ENCODE measurements at places on chromosomes 7 and 10.

GRCh38 chr7:12504149-12504548 lies 66.4 kb upstream of the SCIN start:
- DNase-seq = no peak

DNA sequence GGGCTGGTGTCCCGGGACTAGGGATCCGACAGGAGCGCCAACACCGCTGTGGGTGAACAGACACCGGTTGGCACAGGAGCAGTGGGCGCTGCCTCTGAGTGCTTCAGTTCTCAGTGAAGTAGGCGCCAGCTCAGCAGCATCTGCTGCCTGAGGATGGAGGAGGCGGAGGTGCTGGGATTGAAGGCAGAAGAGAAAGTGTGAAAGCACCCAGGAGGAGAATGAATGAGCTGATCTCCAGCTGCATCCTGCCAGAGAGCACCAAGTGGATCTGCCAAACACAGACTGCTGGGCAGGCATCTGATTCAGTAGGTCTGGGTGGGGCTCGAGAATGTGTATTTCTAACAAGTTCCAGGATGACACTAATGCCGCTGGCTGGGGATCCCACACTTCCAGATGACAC lies 74.5 kb downstream of the LANCL2 start:
- no peak for DNase-seq

DNA sequence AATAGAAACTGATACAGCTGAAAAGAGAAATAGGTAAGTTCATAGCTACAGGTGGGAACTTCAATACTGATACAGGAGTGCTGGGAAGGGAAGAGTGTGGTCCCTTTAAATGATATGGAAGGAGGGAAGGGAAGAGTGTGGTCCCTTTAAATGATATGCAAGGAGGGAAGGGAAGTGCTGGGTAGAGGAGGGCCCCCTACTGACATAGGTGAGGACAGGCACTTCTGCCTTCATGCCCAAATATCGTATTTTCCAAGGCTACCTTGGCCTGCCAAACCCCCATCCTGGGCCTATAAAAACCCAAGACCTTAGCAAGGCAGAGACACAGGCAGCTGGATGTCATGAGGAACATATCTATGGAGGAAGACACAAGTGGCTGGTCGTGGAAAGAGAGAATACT lies 92.3 kb downstream of the MAGI2 start:
- DNase-seq = no peak

GRCh38 chr7:118793582-118793981 lies 569.1 kb downstream of the ANKRD7 start:
- DNase-seq = no peak

- DNase-seq = no peak
Measured at GRCh38 chr10:130038019-130038555, 72.5 kb downstream of the C10orf143 start.

DNA sequence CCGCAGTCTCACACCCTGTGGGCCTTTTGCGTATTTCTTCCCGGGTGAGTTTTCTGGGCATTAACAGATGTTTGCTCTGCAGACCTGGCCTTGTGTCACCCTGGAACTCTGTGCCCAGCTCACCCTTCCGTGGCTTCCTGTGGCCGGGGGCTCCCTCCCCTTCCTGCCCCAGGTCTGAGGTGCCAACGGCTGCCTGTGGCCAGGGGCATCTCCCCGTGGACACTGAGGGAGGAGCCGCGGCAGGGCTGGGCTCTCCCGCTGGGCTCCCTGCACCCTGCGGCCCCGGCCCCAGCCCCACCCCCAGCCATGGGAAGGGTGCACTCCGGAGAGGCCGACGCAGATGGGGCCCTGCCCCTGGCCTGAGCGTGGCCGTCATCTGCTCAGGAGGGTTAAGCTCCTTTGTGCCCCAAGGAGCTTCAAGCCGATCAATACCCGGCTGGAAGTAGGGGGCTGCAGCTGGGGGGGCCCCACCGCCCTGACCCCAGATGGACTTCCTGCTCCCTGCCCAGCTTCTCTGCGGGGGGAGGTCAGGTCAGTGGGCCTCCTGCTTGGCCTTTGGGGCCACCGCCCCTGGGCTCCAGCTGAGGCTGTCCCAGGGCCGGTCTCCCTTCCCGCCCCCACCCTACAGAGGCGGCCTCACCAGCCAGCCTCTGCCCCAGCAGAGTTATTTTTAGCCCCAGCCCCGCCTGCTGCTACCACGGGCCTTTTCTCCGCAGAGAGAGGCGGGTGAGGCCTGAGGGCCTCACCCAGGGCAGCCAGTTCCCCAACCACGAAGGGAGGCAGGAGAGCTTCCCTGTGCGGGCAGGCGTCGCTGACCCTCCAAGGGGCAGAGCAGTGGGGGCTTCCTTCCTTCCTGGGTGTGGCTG lies 24.2 kb downstream of the PWWP2B start:
- DNase-seq = peak; percentile 94

DNA sequence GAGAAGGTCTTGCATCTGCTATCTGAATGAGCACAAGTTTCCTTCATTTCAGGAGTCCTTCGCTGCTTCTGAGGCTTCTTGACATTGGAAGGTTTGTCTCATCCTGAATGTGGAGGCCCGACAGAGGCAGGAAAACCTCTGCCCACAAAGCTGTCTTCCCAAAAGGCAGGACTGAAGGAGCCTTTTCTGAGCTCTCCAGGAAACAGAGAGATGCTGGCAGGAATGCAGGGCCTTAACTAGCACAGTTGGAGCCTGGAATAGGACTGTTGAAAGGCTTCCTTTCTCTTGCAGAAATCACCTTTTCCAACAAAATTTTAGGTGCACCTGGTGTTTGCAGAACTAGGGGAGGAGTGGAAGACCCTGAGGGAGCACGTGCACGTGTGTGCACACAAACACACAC lies 637.4 kb upstream of the MKI67 start:
- DNase-seq = no peak

DNA sequence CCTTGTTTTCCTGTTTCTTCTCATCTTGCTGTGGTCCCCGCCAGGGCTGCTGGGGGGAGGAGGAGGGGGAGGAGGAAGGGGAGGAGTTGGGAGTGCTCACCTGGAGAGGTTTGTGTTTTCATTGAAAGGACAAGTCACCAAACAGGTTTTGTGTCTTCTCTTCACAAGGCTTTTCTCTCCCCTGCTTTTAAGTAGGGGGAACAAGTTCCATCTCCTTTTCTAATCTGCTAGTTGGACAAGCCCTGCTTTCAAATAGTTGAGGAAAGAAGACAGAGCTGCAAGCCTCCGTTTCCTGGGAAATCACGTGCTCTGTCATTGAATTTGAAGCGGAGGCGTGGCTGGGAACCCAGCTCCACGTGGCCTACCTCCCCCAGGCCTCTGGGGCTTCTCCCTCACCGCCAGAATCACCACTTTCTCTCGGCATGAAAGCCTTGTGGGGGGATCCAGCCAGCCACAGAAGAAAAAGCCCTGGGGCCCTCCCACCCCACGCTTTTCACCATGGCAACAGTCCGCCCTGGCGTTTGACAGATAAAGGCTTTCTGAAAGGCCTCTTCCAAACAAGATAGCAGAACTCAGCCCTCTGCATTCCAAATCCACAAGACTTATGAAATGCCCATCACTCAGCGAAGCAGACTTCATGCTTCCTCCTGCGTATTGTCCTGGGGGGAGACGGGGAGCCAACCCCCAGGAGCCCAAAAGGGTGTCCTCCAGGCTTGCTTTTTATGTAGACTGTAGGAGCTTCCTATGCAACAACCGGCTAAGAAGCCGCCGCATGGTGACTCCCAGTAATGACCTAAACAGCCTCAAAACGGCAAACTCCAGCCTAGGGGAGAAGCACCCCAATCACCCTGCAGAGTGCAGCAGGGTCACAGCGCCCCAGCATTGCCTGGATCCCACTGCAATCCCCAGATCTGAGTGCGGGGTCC lies 51.7 kb downstream of the PROSER2 start:
- peak; percentile 90 for DNase-seq

DNA sequence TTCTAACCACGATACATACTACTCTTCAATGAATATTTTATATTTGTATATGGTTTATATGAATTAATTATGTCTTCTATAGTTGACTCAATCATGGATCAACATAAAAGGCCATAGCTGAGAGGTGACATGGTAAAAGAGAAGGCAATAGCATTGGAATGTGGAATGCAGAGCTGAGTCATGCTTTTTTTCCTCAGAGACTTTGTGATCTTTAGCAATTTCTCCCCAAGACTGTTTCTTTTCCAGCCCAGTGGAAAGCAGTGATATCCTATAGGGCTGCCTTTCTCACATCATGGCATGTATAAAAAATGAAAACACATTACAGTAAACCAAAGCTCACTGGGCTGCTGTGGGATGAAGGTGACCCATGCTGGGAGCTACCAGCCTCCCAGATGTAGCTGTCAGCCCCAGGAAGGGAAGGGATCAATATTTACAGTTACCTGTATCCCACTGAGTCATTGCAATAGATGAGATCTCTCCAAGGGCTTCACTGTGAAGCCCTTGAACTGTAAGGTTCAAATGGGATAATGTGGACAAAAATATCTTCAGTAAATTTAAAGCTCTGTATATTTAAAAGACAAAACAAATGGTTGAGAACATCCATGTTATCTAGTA lies 30.2 kb downstream of the SLC39A12 start:
- DNase-seq = no peak

- no peak for DNase-seq
Measured at GRCh38 chr7:154858836-154859537, 143.9 kb downstream of the PAXIP1 start.

GRCh38 chr7:3757059-3757458 lies 456.0 kb downstream of the SDK1 start:
- DNase-seq = no peak

GRCh38 chr7:11584406-11585031 lies 247.5 kb downstream of the THSD7A start:
- no peak for DNase-seq

GRCh38 chr10:24668247-24668646 lies 55.4 kb downstream of the ARHGAP21 start:
- DNase-seq = no peak

DNA sequence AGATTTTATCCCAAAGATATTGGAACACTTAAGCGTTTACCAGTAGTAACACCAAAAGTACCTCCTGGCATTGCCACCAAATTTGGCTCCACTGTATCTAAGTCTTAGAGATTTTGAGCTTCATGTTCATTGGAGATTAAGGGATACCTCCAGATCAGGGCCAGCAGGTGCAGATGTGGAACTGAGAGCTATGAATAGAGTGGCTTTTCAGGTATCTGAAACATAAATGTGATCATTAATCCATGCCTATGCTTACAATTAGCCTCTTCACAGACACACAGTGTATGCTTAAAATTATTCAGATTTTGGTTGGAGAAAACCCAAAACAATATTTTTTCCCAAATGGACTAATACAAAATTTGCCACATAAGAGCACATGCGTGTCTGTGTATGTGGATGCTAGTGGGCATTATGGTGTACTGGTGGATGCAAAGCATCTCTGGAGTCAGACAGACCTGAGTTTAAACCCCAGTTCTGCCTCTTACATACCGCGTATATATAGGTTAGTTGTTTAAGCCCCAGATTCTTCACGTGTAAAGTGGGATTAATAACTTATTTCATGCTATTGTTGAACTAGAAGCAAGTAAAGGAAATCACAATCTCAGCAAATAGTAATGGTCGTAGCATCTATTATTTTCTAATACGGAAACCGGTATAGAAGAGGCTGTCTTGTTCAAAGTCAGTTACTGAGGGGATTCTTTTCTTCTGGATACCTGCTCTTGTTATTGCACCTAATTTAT lies 6.8 kb upstream of the LRRC4 start:
- no peak for DNase-seq

- peak; percentile 13 for DNase-seq
Measured at GRCh38 chr10:18793951-18794350, 134.7 kb downstream of the ARL5B start.

DNA sequence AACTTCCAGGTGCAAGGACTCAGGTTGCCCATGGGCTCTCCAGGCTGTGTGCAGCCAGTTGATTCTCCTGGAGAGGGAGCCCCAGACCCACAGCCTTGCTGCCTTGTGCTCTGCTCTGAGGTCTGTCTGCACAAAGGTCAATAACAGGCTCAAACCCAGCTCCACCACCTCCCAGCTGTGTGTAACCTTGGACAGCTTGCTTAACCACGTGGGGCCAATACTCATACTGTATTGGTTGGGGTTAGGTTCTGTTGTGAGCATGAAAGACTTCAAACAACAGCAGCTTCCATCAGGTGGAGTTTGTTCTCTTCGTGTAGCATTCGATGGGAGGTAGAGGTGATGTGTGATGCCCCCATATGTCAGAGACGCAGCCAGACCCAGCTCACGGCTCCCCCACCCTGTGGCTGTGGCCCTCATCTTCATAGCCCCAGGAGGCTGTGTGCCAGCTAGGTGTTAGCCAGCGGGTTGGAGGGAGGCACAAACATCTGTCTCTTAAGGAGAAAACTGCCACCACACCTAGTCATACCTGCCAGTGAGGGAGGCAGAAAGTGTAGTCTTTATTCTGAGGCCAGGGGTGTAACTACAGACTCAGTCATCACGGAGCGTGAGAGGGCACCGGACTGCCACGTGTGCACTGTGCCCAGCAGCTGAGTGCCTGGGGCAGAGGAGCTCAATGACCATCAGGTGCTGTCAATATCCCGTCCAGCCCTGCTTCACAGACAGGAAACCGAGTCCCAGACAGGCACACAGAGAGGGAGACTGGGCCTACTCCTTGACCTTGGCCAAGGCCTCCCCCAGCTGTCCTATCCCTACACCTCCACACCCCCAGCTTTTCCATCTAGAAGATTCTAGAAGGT lies 8.1 kb upstream of the POLD2 start:
- DNase-seq = peak; percentile 93

DNA sequence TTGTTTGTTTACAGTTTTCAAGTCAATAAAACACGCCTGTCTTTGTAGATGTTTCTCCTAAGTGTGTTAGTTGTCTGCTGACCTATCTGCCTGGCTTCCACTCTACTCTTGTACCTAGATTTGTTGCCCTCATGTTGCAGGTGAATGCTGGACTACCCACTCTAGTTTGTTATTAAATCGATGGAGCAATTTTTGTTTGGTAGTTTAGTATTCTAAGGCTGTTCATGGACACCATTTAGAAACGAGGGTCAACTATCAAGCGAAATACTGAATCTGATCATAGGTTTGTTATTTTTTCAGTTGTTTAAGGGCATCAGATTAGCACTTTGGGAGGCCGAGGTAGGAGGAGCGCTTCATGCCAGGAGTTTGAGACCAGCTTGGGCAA lies 29.1 kb upstream of the MKLN1 start:
- no peak for DNase-seq

GRCh38 chr10:72509941-72510340 lies 115.9 kb downstream of the MICU1 start:
- DNase-seq = no peak

GRCh38 chr10:78248651-78249464 lies 215.2 kb downstream of the RPS24 start:
- no peak for DNase-seq

- no peak for DNase-seq
Measured at GRCh38 chr10:129163531-129163930, 303.5 kb upstream of the MGMT start.

- no peak for DNase-seq
Measured at GRCh38 chr10:6242089-6242488, 39.4 kb downstream of the PFKFB3 start.

- DNase-seq = no peak
Measured at GRCh38 chr7:42319631-42320030, 82.6 kb upstream of the GLI3 start.
